ENCODE measurements at places on chromosomes 5 and 9. TPM values are rescaled to one million over a fixed set of nuclear protein-coding genes. Genes with fewer than 3 reads are reported as not detected.

Gene PCDH1
- 105 TPM for total RNA-seq

Gene FCHO2
- 30.9 TPM for total RNA-seq

Gene WNT8A
- total RNA-seq = not detected

Gene C5orf58
- not detected for total RNA-seq

DNA sequence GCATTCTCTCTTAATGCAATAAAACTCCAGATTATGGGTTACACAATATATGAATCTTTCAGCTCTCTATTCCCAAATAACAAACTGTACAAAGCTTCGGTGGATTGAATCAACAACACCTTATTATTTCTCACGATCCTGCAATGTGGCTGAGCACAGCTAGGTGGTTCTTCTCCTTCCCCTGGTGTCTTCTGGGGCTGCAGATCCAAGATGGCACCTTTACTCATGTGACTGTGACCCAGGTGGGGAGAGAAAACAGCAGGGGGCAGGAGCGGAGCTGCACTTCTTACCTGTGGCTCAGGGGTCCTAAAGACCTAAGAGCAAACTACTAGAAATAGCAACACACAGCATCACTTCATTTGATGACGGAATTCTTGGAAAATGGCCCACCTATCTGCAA is 233.1 kb downstream of the IRX1 start:
- no peak overlapping the region for H3K27ac ChIP-seq
- no peak for DNase-seq
- no peaks in the 10 kb centered on the region for H3K36me3 ChIP-seq
- H3K4me1 ChIP-seq = no peaks in the 10 kb centered on the region

GRCh38 chr9:112360047-112360804 is 19.7 kb upstream of the HSDL2 start:
- no peak overlapping the region for H3K27ac ChIP-seq
- DNase-seq = no peak
- no peaks in the 10 kb centered on the region for H3K27me3 ChIP-seq
- no peaks in the 10 kb centered on the region for H3K4me1 ChIP-seq
- H3K4me3 ChIP-seq = no peak overlapping the region

GRCh38 chr5:142611154-142611553 is 74.7 kb downstream of the FGF1 start:
- H3K36me3 ChIP-seq = no peaks in the 10 kb centered on the region
- no peak overlapping the region for H3K27ac ChIP-seq
- peak; percentile 75 for DNase-seq
- no peaks in the 10 kb centered on the region for H3K27me3 ChIP-seq
- no peak overlapping the region for H3K4me3 ChIP-seq
- H3K4me1 ChIP-seq = no peaks in the 10 kb centered on the region

DNA sequence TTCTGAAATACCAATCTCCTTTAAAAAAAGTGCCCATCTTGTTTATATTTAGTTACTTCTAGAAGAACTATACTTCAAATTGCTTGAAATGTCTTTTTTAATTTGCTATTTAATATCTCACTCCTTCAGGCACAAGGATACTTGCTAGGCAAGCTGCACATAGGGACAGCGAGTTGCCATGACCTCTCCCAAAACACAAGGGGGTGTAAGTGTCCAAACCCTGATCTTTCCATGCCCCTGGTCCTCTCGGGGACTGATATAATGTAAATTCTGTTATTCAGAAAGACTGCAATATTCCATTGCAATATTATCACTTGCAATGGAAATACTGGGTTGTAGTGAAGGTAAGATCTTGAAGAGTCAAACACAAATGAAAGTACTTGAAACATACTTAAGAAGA is 480.4 kb downstream of the CETN3 start:
- H3K4me3 ChIP-seq = no peak overlapping the region
- H3K4me1 ChIP-seq = no peaks in the 10 kb centered on the region
- no peaks in the 10 kb centered on the region for H3K36me3 ChIP-seq
- DNase-seq = no peak
- H3K27ac ChIP-seq = no peak overlapping the region
- H3K27me3 ChIP-seq = no peaks in the 10 kb centered on the region

- H3K27ac ChIP-seq = no peak overlapping the region
- peaks cover 3% of the 10 kb centered on the region for H3K36me3 ChIP-seq
- DNase-seq = no peak
Measured at GRCh38 chr9:137185921-137186320, 2.4 kb downstream of the ANAPC2 start.

DNA sequence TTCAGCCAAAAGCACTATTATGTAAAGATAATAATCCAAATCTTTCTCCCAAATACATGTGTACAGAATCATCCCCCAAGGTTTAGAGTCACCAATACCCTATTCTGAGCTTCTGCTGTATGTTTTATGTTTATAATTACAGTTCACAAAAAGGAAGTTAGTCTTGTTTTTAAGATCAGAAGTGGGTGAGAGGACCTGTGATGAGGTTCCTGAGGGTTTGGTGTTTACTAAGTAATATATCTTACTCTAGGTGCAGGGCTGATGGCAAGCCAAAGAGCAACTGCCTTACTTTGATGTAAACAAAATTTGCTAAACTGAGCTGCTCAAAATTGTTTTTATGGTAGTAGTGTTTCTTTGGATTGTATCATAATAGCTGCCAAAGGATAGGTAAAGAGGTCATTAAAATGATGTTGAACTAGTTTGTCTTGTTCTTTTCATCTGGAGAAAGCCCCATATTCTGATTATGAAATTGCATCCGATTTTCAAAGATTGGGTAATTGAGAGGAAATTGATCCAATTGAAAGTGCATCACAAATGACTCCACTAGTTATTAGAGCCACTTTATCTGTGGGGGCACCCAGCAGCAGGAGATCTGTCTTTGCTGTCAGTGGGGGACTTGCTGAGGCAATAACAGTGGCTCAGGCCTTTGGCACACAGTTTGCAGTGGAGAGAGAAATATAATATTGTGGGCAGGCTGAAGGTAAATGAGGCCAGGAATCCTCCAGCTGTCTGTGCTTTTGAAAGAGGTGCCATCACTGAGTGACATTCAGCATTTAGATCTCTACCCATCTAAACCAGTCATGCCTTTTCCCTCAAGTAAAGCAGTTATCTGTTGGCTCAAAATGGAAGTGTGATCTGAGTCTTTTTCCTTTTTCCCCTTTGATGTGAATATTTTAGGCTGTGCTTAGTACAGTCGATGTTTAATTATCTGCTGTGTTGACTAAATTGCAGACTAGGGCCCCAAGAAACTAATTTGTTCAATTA is 14.1 kb downstream of the TRIM32 start:
- DNase-seq = no peak
- H3K27ac ChIP-seq = no peak overlapping the region
- no peaks in the 10 kb centered on the region for H3K27me3 ChIP-seq
- H3K4me3 ChIP-seq = no peak overlapping the region
- peaks cover 16% of the 10 kb centered on the region for H3K36me3 ChIP-seq

- H3K27me3 ChIP-seq = no peaks in the 10 kb centered on the region
- no peak for DNase-seq
Measured at GRCh38 chr9:69760278-69760610, 433 bp upstream of the PTAR1 start.

DNA sequence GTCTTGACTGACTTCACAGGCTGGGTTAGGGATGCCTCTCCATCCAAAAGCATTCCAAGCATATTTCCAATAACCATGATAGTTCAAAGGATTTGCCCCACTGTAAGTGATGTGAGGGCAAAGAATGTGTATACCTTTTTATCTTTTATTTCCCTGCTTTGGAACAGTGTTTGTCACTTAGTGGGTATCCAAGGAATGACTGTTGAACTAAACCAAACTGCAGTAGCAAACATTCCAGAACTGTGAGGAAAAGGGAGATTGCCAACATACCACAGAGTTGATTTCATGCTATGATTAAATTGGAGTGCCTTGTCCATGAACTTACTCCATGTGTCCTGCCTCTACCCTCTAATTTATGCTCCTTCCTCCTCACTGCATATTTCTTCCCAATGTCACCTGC is 400.0 kb downstream of the KIAA0825 start:
- no peak for DNase-seq
- H3K4me1 ChIP-seq = no peaks in the 10 kb centered on the region
- no peak overlapping the region for H3K4me3 ChIP-seq
- H3K27me3 ChIP-seq = no peaks in the 10 kb centered on the region
- H3K27ac ChIP-seq = no peak overlapping the region
- H3K36me3 ChIP-seq = no peaks in the 10 kb centered on the region

DNA sequence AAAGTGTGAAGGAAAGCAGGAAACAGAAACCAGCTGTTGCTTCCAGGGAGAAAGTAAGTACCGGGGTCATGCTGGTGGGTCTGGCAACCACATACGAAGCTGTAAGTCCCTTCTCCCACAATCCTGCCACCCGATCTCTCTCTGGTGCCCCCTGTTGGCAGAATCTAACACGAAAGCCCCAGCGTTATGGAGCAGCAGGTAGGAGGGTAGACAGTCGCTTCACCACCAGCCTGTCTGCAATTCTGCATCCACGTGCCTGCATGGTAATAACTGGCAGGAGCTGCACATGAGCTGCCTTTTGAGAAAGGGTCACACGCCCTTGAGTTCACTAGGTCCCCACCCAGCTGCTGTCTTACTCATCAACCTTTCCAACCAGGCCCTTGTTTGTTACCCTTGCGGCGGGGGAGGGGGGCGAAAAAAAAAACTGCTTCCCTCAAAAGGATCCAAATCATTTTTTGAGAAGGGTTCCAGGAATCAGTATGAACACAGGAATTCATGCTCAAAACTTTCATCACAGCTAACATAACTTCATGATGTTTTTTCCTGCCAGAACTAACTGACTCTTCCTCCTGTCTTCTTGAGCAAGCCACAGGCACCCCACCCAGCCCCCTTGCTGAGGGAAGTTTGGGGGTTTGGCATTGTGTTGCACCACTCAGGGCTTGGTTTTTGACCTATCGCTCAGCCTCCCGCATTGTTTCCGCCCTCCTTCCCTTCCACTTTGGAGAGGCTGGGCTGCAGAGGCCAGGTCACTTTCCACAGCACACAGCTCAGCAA is 19.6 kb upstream of the TMEM252 start:
- H3K27ac ChIP-seq = no peak overlapping the region
- no peaks in the 10 kb centered on the region for H3K4me1 ChIP-seq
- no peaks in the 10 kb centered on the region for H3K36me3 ChIP-seq
- H3K4me3 ChIP-seq = no peak overlapping the region
- peak; percentile 74 for DNase-seq

DNA sequence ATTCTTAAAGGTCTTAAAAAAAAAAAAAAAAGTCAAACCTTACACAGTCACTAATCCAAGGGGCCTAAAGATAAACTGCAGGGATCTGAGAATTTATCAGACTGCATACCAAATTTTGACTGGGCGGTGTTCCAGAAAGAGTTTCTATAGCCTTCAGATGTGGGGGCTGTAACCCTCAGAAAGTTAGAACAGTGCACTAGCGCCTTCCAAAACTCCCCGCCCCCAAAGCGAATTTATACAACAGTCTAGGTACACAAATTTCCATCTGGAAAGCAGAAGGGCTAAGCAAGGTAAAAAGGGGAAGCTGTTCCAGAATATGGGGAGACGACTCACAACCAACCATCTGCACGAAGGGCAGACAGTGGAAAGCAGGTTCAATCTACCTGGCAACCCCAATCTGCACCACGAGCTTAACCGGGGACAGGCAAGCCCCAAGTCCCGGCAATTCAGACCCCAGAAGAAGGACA is 813 bp downstream of the ERMP1 start:
- no peaks in the 10 kb centered on the region for H3K27me3 ChIP-seq
- H3K4me1 ChIP-seq = peaks cover 5% of the 10 kb centered on the region

DNA sequence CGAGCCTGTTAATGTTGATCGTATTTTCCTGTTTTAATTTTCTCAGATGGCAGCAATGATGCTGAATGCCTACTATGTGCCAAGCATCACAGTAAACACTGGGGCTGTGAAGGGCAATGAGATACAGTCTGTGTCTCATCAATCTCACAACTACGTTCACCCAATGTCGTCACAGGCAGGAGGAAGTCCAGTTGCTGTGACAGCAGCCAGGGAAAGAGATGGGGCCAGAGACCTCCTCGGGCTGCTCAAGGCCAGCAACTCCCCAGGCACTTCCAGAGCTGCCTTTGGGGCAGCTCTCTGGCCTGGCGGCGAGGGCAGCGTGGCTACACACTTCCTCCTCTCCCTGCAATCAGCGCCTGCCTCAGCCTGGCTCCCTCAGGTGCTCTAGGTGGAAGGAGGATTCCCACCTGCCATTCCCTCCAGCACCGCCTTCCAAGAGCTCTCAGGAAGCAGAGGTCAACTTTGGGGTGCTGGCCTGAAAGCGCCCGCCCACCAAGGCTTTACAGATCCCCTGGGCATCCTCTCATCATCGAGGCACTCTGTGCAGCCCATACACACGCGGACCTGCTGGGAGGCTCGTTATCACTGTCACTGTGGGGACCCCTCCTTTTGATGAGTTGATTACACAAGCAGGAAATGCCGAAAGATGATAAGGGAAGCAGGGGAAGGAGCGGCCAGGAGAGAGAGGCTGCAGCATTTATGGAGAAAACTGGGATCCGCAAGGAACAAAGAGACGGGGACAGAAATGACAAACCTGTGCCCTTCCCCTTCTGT is 159.2 kb downstream of the ZDHHC21 start:
- DNase-seq = no peak
- no peaks in the 10 kb centered on the region for H3K36me3 ChIP-seq
- H3K27ac ChIP-seq = no peak overlapping the region
- no peaks in the 10 kb centered on the region for H3K4me1 ChIP-seq
- H3K27me3 ChIP-seq = no peaks in the 10 kb centered on the region
- H3K4me3 ChIP-seq = no peak overlapping the region

GRCh38 chr9:107742531-107743309 is 253.2 kb upstream of the KLF4 start:
- no peaks in the 10 kb centered on the region for H3K36me3 ChIP-seq
- H3K27ac ChIP-seq = no peak overlapping the region
- no peaks in the 10 kb centered on the region for H3K27me3 ChIP-seq
- H3K4me3 ChIP-seq = no peak overlapping the region
- no peaks in the 10 kb centered on the region for H3K4me1 ChIP-seq

DNA sequence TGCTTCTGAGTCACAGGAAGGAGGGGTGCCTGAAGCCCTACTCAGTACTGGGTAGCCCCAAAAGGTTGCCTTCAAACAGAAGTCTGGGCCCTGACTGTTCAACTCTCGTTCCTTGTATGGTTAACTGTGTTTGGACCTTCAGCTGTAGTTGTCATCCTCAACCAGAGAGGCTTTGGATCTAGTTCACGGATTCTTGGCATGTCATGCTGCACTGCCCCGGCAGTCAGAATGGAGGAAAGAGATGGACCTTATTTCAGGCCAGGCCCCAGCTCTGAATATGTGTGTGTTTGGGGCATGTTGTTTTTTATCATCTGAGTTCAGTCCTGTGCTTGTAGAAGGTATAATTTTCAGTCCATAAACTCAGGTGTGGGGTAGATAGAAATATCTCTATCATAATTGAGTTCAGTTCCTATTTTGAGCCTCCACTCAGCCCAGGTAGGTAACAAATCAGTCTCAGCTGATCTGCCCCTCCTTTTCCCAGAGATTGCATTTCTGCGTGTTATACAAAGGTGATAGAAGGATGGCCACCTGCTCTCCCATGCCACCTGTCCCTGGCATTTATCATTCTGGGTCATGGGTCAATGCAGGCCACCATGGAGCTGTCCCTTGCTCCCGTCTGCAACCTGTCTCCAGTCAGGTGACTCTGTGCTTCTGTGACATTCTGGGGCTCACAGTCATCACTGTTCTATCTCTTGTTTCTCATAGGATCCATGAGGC is 127.5 kb upstream of the CPEB4 start:
- H3K4me1 ChIP-seq = no peaks in the 10 kb centered on the region
- no peaks in the 10 kb centered on the region for H3K36me3 ChIP-seq
- no peak overlapping the region for H3K27ac ChIP-seq
- H3K27me3 ChIP-seq = no peaks in the 10 kb centered on the region

Measured in colonic mucosa (tissue), 4 donors.